DMS79 treated with DMSO at 0.1 percent for 48 hours (cell line): ENCODE measurements at places on chromosomes 1 and 21.

DNA sequence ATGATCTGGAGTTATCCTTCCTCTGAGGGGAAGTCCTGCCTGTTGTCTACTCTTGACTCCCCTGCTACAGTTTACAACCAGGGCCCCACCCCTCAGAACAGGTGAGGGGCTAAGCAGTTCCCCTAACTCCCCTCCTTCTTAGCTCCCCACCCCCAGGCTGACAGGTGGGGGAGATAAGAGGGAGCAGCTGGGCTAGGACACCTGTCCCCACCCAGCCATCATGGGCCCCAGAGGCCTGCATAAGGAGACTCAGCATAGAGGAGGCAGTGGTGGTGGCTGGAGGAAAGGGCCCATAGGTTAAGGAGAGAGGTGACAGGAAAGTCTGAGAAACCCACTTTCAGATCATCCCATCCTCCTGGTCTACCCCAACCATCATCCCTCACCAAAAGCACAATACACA is 6.8 kb downstream of the MEF2D start:
- DNase-seq = no peak

DNA sequence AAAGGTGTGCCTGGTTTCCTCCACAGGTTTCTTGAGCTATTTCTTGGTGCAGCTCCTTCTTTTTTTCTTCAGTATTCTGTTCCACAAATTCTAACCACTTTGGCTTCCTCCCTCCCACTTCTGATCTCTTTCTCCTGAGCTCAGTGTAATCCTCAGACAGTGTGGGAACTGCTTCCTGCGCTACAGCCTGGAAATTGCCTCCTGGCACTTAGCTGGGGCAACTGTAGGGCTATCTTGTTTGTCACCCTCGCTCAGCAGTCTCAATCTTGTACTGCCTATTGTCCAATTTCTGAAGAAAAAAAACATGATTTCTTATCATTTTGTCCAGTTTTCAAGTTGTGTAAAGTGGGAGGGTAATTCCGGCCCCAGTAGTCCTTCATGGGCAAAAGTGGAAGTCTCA is 24.0 kb upstream of the GALNT2 start:
- DNase-seq = no peak

GRCh38 chr1:203274603-203275381 is 30.5 kb upstream of the BTG2 start:
- DNase-seq = no peak

DNA sequence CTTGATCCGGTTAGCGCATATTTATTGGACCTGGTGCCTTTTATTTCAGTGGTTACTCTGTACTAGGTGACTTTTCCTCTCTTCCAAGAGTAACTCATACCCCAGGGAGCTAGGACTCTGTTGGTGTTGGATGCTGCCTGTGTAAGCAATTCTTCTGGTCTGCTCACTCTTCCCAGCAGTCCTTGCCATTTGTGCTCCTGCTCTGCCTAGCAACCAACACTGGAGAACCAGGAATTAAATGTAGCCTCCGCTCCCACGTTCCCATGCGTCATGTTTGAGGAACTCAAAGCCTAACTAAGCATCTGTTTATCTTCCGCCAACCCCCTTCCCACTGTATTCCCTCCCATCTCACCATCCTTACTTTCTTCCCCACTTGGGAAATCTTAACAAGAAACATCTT is 65.7 kb upstream of the RAVER2 start:
- DNase-seq = no peak

DNA sequence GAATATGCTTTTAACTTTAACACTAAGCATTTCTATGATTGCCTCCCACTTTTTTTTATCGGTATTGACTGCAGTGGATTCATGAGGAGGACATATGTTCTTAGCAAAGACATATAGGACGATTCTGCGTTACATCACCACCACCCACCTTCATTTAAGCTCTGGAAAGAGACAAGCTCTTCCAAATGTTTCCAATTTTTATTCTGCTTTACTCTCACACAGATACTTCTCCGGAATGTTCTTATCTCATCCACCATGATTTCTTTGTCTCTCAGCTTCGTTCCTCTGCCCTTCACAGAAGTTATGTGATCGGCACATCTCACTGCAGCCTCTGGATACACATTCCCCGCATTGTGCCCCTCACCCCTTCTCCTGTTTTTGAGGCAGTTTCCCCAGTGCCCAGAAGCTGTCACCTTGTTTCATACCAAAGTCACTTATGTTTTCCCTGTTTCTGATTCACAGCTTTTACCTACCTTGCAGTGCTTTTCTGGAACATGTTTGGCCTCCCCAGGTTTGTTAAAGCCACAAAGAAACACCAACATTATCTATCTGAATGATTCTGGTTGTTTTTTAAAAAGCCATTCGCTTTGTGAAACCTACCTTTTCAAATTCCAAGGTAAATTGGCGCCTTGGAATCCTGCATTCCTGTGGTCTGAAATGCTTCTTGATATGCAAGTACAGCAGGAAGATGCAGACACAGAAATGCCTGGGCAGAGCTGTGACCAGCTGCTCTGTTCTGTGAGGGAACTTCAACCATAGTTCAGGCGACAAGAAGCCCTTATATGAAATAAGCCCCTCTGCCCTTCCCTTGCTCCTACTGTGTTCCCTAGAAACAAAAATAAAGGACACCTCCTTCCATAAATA is 1020.2 kb downstream of the TTLL7 start:
- no peak for DNase-seq

DNA sequence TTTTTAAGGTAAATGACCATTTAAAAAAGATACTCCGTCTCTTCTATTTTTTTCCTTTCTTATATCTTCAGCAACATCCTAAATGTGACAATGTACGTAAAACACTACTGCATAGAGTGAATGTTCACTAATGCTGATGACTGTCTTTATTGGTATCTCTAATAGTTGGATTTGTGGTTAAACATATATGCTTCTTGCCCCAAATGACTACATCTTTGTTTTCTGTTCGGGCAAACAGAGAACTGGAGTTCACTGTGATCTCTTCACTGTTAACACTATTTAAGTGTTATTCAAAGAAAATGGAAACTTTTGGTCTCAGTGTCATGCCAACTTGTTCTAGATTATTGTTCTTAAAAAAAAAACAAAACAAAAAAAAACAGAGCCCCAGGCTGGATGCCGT is 109.4 kb downstream of the KIF26B start:
- no peak for DNase-seq

DNA sequence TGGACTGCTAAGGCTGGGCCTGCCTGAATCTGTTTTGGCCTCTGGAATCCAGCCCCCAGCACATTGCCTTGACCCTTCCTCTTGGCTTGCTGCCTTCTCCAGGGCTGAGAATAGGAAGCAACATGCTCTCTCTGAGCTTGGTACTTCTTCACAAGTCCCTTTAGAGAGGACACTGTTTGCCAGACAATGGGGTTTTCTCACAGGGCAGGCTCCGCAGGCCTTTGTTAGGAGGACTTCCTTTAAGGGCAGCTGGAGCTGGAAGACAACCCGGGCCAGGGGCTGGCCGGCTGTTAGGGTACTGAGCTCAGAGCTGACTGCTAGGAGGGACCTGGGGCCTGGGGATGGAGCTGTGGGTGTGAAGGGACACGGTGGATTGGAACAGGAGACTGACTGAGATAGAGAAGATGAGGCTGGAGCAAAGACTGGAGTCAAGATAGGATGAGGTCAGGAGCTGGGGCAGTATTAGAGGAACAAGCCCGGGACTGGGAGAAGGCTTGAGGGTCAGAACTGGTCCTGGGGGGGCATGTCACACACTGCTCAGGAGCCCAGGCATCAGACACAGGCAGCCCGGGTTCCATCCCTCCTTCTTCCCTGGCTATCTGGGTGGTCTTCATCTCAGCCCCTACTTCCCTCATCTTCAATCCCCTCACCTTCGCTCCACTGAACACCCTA is 5.4 kb upstream of the ALPL start:
- DNase-seq = no peak

- DNase-seq = no peak
Measured at GRCh38 chr1:25959611-25960010, 38.3 kb downstream of the PAFAH2 start.

GRCh38 chr1:189752461-189752995 is 725.1 kb downstream of the BRINP3 start:
- no peak for DNase-seq

GRCh38 chr1:13996334-13996733 is 296.3 kb downstream of the PRDM2 start:
- no peak for DNase-seq

DNA sequence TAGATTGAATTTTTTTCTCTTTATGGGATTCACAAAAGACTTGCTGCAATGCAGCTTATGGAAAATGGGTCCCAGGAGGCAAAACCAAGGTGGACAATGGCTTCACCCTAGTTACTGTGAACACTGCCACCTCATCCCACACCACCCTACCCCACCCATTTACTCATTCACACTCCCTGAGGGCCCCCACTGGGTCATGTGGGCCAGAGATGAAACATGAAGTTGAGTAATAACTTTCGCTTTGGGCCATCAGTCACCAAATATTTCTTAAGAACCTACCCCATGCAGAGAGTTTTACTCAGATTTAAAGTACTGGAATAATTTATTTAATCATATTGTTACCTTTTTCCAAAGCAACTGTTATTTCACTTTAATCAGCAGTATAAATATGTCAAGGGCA is 191.8 kb downstream of the TPR start:
- DNase-seq = no peak

DNA sequence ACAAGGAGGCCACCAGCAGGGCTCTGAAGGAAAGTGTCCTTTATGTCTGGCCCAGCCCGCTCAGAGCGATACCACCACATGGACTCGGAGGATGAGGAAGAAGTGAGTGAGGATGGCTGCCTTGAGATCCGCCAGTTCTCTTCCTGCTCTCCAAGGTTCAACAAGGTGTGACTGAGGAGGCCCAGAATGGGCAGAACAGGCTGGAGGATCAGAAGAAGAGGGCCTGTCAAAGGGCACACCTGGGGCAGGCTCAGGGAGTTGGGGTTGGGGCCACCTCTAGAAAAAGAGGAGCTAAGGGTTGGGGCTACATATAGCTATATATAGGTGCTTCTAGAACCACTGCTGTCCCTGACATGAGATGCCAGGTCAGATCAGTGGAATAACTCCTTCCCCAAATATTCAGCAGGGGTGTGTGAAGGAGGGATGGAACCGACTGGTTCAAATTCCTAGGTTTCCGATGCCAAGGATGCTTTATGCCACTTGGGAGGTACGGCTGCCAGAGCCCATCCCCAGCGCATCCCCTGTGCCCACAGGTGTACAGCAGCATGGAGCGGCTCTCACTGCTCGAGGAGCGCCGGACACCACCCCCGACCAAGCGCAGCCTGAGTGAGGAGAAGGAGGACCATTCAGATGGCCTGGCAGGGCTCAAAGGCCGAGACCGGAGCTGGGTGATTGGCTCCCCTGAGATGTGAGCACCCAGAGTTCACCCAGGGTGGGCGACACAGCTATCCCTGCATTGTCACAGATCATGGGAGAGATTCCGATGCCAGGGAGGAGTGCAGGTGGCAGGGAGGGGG is 102.2 kb downstream of the PIK3R3 start:
- DNase-seq = peak; percentile 27

DNA sequence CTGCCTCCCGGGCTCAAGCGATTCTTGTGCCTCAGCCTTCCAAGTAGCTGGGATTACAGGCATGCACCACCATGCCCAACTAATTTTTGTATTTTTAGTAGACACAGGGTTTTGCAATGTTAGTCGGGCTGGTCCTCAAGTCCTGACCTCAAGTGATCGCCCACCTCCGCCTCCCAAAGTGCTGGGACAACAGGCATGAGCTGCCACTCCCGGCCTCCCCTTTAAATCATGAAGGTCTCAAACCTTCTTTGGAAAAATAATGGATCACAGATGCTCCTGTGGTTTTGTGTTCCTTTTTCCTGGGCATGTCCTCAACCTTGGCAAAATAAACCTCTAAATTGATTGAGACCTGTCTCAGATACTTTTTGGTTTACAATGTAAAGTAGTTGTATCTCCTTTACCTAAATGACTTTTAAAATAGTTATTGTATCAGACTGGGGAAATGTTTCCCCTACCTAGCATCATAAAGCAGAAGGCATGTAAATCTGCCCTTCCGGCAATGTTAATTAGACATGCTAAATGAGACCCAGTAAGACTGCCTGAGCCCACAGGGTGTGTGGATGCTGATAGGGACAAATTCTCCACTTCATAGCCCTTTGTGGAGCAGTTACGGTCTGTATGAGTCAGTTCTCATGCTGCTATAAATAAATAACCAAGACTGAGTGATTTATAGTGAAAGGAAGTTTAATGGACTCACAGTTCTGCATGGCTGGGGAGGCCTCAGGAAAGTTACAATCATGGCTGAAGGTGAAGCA is 27.8 kb downstream of the CBR1 start:
- DNase-seq = no peak

DNA sequence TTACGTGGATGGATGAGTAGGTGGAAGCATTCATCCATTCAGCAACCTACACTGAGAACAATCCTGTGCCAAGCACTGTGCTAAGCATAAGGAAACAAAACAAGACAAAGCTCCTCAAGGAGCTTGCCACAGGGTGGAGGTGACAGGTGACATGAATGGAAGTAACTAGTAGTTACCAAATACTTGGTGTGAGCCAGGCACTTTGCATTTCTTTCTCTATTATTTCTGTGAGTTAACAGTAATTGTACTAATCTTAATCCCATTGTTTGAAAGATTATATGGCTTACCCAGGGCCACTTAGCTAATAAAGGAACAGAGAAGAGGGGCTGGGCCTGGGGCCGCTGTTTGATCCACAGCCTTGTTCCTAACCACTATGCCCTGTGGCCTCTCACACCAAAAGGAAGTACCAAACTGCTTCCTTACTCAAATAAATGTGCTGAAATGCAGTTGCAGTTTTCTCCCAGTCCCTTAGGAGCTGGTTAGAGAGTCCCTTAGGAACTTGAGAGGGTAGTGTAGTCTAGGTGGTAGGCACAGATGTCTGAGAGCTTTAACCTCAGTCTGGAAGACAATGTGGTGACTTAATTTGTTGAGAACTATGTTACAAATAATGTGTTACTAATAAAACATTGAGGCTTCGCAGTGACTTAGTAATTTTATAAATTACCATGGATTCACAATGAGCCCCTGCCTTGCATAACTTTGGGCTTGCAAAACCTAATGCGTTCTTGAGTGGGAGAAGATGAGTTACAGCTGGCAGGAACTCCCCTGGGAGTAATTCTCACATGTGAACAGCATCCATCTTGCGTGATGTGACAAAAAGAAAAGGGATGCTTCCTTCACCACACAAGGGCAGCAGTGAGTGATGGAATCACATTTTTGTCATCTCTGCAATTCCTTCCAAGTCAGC is 69.8 kb downstream of the MPZL1 start:
- DNase-seq = no peak

- DNase-seq = peak; percentile 30
Measured at GRCh38 chr1:27332536-27333281, 9.1 kb upstream of the SYTL1 start.

DNA sequence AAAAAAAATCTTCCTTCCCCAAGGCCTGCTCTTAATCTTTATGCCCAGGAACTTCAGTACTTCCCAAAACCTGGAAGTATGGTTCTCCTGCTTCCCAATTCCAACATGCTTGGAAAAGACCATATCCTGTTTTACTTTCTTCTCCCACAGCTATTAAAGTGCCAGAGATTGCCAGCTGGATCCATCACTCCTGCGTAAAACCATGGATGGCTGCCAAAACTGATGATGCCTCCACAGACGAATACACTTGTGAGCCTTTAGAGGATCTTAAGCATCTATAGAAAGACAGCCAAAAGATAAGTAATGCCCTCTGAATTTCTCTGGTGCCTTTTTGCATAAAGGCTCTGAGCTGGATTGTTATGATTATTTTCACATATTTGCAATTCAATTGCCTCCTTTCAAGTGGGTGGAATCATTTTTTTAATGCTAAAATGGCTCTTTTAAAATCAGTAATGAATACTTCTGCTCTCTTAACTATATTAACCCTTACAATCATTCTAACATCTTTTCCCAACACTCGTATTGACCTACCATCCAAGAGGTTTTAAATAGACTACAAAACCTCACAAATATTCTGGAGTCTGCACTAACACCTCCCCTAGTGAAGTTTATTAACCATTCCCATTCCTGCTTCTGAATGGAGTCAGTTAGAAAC is 1807.8 kb downstream of the BRINP3 start:
- DNase-seq = peak; percentile 68
